ENCODE measurements at places on chromosomes 4 and X.

- no peak for DNase-seq
These were observed 56.4 kb downstream of the PHKA2 start for GRCh38 chrX:18927558-18927957.

GRCh38 chr4:174578366-174578765 is 56.1 kb upstream of the HPGD start:
- no peak for DNase-seq

- DNase-seq: no peak
These were observed 245.8 kb upstream of the DIAPH2 start for GRCh38 chrX:96438803-96439202.

DNA sequence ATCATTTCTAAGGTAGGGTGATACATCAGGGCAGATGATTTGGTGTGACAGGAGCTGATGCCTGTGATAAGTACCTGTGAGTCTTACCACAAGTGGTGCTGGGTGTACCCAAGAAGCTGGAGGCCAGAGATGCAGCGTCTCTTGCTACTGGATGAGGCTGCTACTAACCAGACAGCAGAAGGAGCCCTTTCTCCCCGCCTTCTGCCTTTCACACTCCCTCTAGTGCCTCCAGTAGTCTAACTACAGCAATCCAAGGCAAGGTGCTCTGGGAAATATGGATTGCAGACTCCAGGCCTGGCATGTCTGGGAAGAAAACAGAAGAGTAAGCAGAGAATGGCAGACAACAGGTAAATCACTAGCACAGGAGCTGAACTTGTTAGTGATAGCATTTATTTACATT is 470.8 kb downstream of the NKX6-1 start:
- DNase-seq: no peak

DNA sequence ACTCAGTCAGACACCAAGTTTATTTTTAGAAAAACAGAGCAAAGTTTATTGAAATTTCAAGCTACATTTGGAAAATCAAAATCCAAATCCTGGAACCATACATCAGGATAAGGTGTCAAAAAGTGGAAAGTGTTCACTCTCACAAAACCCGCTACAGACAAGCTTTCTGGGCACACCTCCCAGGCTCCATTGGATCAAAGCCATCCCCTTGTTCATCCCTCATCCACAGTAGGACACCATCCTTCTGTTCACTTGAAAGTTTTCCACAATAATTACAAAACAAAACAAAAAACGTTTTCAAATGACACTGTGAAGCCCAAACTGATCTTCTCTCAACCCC is 62.4 kb downstream of the TSC22D3 start:
- no peak for DNase-seq

DNA sequence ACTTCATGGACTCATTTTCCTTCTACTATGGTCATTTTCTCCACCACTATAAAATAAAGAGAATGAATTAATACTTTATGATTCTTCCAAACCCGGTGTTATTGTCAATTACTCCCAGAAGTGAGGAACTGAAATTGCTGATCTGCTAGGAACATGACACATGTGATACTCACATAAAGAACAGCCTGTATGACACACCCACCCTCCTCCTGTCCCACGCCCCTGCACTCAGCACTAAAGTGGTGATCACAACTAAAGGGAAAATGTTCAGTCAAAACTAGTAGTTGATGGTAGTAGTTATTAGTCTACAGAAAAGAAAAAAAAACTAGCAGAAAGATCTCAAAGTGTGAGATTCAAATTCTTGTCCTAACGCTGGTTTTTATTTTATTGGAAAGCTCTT is 1508.3 kb downstream of the RAPGEF2 start:
- no peak for DNase-seq

GRCh38 chr4:78610546-78611214 is 59.1 kb downstream of the ANXA3 start:
- DNase-seq: no peak

GRCh38 chr4:75101906-75102786 is 169.2 kb downstream of the PARM1 start:
- no peak for DNase-seq

Measured in activated CD4-positive, alpha-beta T cell treated with anti-CD3 and anti-CD28 coated beads for 1 hour (primary cell).